ENCODE measurements at places on chromosomes 6 and 20.

DNA sequence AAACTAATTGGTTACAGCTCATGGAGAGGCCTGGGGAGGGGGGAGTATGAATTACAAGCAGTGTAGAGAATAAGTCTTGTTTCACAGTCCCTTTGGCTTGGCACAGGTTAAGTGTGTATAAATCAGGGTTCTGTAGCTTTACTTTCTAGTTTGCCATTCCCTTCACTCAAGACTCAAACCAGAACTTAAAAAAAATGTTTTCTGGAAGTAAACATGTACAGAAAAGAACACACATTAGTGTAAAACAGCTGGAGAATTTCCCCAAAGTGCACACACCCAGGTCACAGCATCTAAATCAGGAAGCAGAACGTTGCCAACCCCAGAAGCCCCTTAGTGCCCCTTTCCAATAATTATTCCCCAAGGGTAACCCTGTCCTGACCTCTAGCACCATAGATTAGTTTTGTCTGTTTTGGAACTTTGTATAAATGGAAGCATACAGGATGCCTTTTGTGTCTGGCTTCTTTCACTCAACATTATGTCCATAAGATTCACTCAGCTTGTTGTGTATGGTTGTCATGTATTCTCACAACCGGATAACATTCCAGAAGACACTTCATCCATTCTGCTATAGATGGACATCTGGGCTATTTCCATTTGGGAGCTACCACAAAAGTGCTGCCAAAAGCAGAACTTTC, 33.7 kb upstream of the SCUBE3 start:
- no peak for DNase-seq

DNA sequence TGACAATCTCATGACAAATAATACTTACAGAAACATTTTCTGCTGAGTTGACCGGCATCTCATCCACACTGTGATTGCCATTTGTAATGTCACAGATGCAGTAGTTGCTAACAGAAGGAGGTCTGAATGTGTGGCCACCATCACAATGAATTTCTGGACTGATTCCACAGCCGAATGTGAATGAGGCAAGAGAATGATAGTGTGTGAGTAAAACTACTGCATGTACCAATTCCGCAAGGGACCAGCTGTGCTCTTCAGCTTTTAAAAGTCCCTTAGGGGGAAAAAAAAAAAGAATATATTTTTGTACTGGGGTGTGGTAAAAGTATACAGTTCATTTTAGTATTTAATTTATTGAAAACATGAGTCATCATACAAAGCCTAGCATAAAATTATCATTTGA, 96.2 kb downstream of the SESN1 start:
- no peak for DNase-seq

DNA sequence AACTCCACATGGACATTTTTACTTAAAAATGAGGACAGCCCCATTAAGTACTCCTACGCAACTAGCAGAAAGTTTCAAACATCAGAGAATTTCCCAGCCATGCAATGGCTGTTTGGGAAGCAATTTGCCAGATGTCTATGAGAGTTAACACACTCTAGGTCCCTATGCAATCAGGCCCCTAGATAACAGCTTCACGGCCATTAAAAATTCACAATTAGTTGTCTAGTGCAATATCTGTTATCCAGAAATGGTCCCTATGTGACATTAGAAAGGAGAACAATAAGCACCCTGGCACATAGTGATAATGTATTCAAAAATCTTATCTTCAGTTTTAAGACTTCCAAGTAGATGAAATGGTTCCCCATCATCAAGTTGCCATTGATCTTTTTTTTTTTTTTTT, 174.3 kb upstream of the NRSN1 start:
- no peak for DNase-seq

- DNase-seq = no peak
Observed at GRCh38 chr6:52647199-52647598, 23.7 kb upstream of the TMEM14A start.

GRCh38 chr20:45850926-45851325, 6.3 kb downstream of the ACOT8 start:
- no peak for DNase-seq

DNA sequence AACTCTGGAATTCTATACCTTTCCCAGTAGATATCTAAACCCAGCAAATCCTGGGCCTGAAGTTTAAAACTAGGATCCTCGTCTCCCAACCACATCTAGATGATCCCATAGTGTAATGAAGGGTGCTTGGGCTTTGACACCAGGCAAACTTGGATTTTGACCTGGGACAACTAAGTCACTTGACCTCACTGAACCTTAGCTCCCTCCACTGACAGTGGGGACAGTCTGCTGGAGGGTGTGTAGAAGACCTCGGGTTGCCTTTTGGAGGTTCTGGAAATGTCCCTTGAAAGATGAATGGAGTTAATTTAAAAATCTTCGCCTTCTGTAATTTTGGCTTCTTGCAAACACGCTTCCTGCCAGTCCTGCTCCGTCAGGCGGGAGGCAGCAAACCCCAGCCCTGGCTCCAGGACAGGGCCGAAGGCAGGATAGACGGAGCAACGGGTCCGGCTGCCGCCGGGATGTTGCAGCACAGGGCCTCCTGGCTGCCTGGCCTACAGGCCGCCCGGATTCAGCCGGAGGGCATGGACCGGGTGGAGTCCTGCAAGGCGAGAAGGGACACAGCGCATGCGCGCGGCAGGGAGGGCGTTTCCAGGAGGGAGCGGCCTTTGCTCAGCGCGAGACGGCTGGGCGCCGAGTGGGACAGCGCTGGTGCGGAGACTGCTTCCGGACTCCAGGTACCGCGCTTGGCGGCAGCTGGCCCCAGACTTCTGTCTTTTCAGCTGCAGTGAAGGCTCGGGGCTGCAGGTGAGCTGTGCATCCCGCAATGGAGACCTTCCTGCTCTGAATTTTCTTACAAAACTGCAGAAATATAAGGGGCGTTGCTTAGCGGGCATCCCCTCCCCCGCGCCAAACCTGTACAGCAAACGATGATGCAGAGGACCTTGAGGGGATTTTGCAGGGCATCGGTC, at the start of gene TMEM14A:
Gene TMEM14A, plus strand, starts transcription at position 612 of the 908 bp plus-strand sequence. CDS start 5,990 bp downstream, outside the sequence.
- DNase-seq = peak; percentile 96

GRCh38 chr20:1333462-1334369, 4.8 kb upstream of the SDCBP2 start:
- DNase-seq = no peak

GRCh38 chr20:15862178-15862577, 711.1 kb downstream of the KIF16B start:
- DNase-seq = no peak

- peak; percentile 38 for DNase-seq
Observed at GRCh38 chr6:43916924-43917877, 147.2 kb downstream of the VEGFA start.

GRCh38 chr20:64261138-64261537, 5.6 kb downstream of the PCMTD2 start:
- no peak for DNase-seq

DNA sequence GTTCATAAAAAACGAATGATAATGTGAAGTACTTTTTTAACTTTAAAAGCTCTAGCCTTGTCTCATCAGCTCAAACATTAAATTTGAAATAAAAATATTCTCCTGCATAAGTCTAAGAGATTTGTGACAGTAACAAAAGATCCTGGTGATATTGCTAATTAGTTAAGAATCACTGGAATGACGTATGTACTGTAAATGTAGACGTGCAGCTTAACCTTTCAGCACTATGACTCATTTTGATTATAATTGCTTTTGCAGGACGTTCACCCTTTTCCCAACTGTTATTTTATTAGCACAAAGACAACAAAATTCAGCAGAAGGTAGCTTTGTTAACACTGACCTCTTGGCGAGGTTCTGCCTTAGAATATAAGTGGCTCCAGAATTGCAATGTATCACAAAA, 68.6 kb downstream of the TENT5A start:
- no peak for DNase-seq

DNA sequence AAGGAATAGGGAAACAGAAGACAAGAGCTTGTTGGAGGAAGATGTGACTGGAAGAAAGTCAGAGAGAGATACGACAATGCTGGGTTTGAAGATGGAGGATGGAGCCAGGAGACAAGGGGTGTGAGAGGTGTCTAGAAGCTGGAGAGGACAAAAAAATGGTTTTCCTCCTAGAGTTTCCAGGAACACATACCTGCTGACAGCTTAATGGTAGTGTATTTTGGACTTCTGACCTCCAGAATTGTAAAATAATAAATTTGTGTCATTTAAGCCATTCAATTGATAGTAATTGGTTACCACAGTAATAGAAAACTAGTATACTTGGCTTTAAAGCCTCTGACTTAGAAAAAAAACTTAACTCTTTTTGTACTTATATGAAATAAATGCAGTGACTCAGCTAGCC, 3.6 kb downstream of the AIG1 start:
- no peak for DNase-seq

DNA sequence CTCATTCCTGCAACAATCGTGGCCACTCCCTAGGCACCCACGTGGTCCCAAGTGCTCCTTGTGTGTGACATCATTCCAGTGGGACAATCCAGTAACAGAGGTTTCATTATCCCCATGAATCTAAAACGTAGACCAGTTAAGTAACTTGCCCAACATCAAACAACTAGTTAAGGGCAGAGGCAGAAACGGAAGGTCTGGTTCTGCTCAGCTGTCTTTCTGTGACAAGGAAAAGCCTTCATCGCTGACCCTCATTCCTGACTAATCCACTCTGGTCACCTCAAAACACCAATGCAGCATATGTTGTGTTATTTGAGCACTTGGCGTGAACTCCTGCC, 261.4 kb upstream of the JARID2 start:
- DNase-seq = peak; percentile 13

DNA sequence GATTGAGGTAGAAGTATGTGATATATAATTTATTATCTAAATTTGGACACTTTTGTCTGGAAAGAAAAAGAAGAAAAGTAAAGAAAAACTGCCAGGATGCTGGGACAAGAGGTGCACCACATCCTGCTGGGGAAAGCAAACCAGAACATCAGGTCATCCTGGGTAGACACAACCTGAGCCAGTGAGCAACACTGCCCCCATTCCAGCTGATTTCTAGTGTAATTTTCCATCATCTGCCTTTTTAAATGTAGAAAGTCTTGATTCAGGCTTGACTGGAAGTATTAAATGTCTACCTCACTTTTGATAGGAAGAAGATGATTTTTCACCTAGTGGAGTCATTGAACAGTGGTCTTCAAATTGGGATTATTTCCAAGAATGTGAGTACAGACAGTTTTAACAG, 1164.5 kb upstream of the CITED2 start:
- no peak for DNase-seq

- no peak for DNase-seq
Observed at GRCh38 chr6:63418741-63419140, 99.0 kb upstream of the LGSN start.

DNA sequence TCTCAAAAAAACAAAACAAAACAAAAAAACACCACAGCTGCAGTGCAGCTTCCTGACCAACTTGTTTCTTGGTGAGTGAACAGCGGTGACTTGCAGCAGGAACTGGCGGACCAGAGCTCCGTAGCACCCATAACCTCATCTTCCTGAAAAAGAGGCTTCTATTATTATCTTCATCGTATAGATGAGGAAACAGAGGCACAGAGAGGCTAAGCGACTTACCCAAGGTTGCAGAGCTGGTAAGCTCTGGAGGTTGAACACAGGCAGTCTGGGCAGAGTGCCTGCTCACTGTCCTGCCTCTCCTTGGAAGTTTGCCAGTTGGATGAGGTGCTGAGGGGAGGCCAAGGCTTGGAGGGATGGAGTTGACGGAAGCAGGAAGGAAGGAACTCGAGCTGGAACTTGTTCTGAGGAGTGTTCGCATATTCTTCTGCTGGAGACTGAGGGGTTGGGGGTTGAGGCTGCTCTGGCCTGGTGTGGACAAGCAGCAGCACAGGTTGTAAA, 47.9 kb upstream of the CCDC167 start:
- DNase-seq = no peak

DNA sequence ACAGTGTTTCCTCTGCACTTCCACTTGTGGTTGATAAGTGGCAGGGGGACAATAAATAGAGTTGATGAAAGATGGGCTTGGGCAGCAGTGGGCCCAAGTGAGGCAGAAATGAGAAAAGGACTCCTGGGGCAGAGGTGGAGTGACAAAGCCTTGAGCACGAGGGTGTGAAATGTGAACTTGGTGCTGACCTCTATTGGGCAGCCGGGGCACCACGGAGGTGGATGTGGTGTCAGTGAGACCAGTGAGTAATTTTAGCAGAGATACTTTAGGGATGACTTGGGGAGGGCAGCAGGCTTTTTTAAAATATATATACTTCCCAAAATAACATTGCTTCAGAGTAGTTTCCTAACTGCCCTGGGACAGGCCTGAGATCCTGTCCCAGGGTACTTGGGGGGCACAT, 30.6 kb upstream of the MYLK2 start:
- no peak for DNase-seq

- DNase-seq = no peak
Observed at GRCh38 chr6:25423358-25423757, 144.2 kb downstream of the CARMIL1 start.

- DNase-seq = peak; percentile 49
Observed at GRCh38 chr6:21885532-21886114, 292.1 kb downstream of the SOX4 start.

DNA sequence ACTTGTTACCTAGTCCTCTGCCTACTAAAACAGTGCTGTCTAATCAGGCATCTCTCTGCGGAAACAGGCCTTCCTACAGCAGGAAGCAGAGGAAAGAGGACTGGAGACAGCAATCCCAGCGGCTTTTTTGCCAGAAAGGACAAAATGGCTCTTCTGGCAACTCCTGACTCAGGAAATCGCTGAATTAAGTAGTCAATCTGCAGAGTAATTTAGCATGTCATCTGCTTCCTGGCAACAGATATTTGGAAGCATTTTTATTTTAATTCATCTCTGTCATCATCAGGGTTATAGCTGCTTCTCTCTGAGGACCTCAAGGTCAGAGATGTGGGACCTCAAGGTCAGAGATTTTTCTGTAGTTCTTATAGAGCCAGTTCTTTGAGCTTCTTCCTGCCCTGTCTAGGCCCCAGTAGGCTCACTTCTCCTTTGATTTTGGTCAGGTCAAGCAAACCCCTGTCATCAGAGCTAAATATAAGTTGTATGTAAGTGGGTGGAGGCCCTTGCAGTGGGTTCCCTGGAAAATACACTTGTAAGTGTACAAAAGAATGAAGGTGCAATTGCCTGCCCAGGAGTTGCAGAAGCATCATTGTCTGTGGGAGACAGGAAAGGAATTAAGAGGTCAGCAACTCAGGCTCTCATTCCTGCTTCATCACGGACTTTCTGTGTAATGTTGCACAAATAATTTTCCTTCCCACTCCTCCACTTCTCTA, 229.4 kb downstream of the ALDH8A1 start:
- no peak for DNase-seq

DNA sequence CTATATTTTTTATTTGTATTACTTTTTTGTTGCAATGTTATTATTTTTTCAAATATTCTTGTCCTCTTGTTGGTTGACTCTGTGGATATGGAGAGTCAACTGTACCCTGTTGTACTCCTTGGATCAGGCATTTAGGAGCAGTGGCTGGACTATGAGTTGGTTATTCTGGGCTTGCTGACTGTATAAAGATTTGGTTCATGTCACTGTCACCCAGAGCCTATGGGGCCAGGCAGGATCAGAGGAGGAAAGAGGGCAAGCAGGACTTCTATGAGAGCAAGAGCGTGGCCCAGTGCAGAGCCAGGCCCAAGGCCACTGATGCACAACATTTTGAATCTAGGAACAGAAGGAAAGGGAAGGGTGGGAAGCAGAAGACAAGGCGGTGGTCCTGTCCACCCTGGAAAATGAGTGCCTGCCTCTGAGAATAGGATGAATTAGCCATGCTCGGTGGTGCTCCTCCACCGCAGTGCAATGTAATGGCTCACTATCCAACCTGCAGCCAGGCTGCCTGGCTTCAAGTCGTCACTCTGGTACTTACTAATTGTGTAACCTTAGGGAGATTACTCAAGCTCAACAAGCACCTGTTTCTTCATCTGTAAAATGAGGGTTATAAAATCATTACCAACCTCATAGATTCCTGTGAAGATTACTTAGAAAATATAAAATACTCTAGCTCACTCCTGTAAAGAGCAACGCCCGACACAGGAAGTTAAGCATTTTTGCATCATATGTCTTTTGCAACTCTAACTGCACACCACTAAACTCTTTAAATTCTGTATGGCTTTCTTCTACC, 192.1 kb downstream of the KCNQ5 start:
- DNase-seq = no peak

All from posterior cingulate gyrus (tissue), 11 donors.